ENCODE measurements at places on chromosomes 11 and 22.
A peak's percentile ranks its signal among the peaks of the same experiment; 100 is the strongest.

- DNase-seq, result peak; percentile 59
These were observed 38.2 kb downstream of the OR10A6 start for GRCh38 chr11:7892840-7893254.

GRCh38 chr11:35550374-35551036 lies 25.1 kb upstream of the PAMR1 start:
- DNase-seq, result no peak

DNA sequence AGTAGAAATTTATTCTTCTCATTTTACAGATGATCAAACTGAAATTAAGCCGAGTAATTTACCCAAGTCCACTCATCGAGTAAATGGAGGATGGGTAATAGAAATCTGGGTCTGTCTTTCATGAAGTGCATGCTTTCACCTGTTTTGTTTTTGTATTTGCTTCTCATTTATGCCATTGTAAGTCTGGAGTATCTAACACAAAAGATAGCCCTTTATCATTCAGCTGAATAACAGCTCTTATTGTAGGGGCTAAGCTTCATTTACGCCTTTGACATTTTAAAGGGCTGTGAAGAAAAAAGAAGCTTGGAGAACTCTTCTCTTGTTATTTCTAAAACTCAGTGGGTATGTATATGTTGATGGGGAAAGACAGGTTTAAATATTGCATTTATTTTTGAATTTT lies 1196.2 kb upstream of the TENM4 start:
- DNase-seq, result no peak

- peak; percentile 68 for DNase-seq
These were observed 12.4 kb upstream of the KLHL35 start for GRCh38 chr11:75445315-75445953.

GRCh38 chr11:76380159-76380976 lies 564 bp downstream of the THAP12 start:
- peak; percentile 58 for DNase-seq

DNA sequence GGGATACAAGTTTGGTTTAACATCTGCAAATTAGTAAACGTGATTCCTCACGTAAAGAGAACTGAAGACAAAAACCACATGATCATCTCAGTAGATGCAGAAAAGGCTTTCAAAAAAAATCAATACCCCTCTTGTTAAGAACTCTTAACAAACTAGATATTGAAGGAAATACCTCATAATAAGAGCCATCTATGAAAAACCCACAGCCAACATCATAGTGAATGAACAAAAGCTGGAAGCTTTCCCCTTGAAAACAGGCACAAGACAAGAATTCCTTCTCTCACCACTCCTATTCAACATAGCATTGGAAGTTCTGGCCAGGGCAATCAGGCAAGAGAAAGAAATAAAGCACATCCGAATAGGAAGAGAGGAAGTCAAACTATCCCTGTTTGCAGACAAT lies 160.5 kb downstream of the CSNK2A3 start:
- DNase-seq, result no peak

DNA sequence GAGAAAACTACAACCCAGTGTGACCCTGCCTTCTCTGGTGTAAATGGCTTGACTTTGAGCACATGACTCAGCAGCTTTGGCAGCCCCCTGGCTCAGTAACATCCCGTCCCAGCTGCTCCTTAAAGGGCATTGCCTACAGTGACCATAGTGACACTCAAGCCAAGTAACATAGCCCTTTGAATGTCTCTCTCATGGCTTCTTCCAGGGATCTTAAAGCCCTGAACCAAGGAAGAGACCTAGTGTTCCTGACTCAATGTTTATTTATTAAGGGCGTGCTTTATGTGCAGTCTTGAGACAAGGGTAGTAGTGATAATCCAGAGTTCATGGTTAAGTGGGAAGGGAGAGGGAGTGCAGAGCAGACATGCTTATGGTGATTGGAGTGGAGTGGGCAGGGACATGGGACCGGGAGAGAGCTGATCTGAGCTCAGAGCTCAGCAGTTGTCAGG lies 125.7 kb downstream of the PARVA start:
- DNase-seq, result no peak

GRCh38 chr11:1792461-1792860 lies 28.7 kb upstream of the CTSD start:
- peak; percentile 51 for DNase-seq

DNA sequence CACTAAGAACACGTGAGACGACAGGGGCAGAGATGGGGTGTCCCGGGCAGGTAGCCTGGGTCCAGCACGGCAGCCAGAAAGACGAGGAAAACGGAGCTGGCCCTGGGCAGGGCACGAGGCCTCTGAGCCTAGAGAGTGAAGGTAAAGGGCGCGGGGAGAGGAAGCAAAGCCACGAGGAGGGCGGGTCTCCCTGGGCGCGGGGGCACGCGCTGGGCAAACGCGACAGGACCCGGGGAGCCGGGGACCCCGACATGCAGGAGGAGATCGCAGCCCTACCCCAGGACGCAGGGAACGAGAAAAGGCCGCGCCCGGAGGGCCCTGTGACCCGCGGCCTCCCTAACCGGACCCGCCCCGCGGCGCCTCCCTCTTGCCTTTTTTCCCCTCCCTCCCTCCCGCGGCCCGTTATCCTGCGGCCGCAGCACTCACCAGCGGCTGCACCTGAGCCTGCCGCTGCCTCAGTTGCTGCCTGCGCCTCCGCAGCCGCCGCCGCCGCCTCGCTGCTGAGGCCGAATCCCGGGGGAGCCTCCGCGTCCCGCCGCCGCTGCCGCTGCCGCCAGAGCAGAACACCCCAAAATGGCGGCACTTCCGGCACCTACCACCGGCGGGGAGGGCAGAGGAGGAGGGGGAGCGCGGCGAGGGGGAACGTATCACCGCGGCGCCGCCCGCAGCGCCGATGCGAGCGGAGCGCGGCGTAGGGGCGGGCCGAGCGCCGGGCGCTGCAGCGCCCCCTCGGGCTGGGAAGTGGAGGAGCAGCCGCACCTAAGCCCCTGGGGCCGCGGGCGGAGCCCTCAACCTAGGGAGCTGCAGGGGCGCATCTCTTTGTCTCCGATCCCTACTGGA lies at the start of gene CELF1:
CELF1 (minus strand) TSS at position 567 of the 840 bp plus-strand sequence. CDS start 53,609 bp downstream, outside the sequence.
- DNase-seq, result peak; percentile 93

DNA sequence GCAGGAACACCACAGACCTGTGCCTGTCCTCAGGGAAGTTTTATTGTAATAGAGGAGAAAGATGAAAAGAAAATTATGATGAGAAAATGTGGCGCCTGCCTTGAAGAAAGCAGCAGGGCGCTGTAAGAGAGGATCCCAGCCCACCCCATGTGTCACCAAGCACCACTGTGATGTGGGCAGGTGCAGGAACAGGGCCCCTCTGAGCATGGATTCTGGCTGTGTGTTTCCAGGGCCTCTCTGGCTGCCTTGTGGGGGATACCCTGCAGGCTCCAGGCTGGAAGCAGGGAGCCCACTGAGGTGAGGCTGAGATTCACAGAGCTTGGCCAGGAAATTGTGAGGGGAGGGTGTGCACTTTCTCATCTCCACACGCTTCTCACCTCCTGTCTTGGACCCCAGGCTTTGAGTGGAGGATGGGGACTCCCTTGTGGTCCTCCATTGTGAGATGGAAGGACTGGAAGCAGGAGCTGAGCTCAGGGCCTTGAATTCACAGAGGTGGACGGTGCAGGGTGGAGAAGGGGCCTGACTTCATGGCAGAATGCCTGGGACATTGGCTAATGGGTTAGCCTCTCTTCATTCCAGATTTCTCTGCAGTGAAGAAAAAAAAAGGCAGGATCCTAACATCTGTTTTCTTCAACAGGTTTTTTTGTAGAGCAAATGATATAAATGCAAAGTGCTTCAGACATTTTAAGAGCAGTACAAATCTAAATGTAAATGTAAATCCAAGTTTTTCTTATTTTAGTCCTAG lies 246.6 kb upstream of the B3GAT1 start:
- no peak for DNase-seq

DNA sequence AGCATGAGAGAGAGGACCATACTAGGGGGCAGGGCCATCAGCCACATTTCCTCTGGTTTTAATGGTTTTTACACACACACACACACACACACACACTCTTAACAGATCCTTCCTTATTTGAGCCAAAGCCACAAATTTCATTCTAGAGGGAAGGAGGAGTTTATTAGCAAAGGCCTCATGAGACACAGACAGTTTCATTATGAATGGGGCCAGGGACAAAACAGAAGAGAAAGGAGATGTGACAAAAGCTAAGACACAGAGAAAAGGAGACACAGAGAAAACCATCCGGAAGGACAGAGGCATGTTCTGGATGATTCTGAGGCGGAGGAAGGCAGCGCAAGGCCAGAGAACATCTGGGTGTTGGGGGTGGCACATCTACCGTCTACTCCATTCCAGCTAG lies 32.2 kb upstream of the ARFGAP3 start:
- peak; percentile 37 for DNase-seq

GRCh38 chr11:66069715-66070603 lies at the start of gene PACS1:
PACS1 (plus strand) TSS chr11:66070272; CDS start chr11:66070487, 215 bp downstream.
- DNase-seq, result peak; percentile 74

DNA sequence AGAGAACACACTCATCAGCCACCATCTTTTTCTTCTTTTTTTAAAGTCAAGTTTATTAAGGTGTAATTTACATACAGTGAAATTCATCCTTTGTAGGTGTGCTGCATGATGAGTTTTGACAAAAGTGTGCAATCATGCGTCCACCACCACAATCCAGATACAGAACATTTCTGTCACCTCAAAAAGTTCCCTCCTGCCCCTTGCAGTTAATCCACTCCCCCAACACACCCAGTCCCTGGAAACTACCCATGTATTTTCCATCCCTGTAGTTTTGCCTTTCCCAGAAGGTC lies 126.7 kb downstream of the HIPK3 start:
- DNase-seq, result no peak

DNA sequence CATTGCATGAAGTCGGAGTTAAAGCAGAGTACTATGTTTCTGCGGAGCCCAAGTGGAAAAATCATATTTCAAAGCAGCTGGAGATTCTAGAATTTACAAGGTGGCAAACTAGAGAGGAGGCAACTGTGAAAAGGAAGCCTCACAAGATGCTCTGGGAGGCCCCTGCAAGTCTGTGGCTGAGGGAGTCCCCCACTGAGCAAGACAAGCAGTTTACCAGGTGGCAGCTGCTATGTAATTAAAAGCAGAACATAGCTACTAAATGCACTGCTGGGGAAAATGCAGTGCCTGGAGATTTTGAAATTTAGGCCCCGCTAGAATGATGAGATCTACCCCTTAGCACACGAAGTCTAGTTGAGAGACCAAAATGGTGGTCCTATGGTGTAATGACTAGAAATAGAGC lies 728.0 kb downstream of the OPCML start:
- no peak for DNase-seq

DNA sequence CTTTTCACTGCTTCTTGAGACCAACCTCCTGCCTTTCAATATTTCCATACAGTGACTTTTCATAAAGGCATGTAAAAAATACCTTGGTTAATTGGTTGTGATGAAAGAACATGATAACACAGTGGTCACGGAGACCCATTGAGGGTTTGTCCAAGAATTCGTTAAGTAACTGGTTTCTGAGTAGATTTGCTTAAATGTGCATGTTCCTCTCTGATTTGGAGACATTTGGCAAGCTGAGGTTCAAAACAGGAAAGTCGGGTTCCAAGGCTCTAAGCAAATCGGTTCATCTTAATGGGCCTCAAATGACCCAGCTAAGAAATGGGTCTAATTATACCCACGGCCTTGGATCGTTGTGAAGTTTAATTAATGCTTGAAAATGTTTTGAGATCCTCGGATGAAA lies 36.9 kb upstream of the CCND1 start:
- no peak for DNase-seq

GRCh38 chr11:67439321-67440228 lies 2.1 kb upstream of the PTPRCAP start:
- peak; percentile 79 for DNase-seq

- no peak for DNase-seq
These were observed 47.3 kb downstream of the PRDM11 start for GRCh38 chr11:45193695-45194094.

GRCh38 chr11:65879617-65880016 lies at the start of gene CTSW:
CTSW (plus strand) TSS chr11:65879837; CDS start chr11:65879855, 18 bp downstream.
- peak; percentile 81 for DNase-seq

- DNase-seq, result no peak
These were observed 31.7 kb upstream of the CSNK1E start for GRCh38 chr22:38348751-38349496.

- no peak for DNase-seq
These were observed 6.7 kb downstream of the KCNJ5 start for GRCh38 chr11:128897826-128898225.

DNA sequence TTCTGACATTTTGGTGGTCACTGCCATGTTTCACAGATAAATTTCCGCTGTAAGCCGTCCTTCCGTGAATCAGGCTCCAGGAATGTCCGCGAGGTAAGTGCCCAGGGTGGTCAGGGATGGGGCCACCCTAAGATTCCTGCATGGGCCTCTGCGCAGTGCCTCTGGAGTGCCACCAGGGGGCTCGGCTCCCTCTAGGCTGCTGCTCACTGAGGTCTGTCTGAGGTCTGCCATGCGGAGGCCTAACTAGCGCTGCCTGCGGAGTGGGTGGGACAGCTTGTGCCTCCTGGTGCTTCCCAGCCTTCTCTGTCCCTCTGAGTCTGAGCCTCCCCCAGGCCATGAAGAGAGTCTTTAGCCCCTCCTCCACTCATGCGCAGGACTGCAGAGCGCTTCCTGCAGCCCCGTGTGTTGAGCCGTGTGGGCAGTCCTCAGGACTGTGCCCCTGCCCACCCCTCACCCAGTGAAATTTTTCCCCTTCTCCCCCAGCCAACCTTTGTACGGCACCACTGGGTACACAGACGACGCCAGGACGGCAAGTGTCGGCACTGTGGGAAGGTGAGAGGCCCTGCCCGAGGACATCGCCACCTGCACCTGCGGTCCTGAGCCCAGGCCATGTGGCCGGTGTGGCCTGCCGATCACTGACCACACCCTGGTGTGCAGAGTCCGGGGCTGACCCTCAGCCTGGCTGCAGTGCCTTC lies 11.9 kb upstream of the MDK start:
- peak; percentile 73 for DNase-seq

DNA sequence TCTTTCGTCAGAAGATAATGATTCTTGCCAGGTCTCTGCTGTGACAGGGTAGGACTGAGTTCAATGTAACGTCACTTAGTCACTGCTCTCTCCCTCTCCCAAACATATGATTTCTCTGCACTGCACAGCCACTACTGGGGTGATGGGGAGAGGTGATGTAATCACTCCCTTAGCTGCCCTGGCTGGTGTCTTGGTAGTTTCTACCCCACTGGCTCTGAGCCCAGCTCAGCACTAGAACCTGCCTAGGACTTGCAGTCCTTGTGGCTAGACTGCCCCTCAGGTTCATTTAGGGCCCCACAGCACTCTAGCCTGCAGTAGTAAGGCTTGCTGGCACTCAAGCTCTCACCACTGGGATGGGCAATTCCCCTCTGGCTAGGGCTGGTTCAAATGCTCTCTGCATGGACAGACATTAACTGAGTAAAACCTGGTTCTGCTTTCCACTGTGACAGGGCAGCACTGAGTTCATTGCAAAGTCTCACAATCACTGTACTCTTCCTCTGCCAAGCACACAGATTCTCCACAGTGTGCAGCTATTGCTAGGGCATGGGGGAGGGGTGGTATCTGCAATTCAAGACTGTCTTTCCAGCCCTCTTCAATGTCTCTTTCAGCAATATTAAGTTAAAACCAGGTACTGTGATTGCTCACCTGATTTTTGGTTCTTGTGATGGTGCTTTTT lies 571.4 kb upstream of the FAT3 start:
- no peak for DNase-seq

DNA sequence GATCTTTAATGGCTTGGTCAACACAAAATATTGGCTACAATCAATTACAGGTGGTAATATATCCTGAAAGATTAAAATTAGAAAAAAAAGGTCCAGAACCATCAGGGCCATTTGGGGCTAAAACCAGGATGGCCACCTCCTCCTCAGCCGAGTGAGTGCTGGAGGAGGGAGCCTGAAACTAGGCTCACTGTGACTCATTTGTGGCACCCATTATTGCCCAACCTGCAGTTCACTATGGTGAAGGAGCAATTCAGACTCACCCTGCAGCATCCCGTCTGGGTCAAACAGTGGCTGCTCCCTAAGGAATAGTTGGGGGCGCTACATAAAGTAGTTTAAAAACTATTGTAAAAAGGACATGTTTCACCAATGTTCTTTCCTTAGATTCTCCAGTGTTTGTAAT lies 60.7 kb downstream of the GLYATL1 start:
- peak; percentile 33 for DNase-seq
